ENCODE measurements at places on chromosomes 2 and 18.

DNA sequence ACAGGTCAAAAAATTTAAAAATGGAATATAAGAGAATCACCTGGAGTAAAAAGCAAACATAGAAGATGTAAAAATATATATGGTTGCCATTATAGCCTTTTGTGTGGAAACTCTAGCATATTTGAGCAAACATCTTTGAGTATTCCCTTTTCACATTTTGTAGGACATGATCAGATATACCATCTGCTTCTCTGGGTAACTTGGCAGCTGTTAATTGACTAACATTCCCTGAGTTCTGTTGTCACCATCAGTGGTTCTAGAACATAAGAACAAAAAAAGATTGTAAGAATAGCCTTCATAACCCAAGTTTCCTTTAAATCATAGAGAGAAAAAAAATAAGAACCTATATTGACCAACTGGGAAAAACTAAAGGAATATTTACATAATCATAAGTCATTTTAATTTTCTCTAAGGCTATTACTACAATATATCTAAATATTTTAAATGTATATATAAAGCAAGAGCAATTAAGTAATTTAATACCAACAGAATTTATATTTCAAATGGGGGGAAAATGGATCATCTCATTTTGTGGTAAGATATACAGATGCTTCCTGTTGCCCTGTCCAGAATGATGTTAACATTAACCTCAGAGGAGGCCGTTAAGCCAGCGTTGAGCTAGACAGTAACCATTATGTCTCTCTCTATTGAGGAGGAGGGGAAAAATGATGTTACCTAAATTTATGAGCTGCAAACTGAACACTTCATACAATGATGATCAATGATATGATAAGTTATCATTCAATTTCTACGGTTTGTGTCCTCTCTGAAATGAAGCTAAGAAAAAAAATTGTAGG, 9.8 kb upstream of the INO80D start:
- DNase-seq: no peak

- DNase-seq: no peak
Measured at GRCh38 chr2:71736986-71737385, 283.6 kb downstream of the DYSF start.

DNA sequence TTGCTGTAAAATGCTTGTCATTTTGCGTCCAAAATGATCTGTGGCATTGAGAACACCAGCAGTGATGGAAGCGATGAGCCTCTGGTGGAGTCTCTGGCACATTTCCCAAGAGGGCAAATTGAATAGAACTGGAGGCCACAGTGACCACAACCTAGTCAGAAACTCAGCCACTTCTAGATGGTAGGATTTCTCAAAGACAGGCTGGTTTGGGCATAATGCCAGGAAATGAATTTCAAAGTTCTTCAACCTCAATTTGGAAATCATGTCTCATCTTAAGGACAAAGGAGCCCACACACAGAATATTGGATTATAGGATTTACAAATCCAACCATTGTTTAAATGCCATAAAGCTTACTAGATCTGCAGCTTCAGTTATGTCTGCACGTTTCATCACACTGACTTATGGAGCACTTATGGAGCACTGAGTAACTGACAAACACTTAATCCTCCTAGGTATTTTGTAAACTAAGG, 132.1 kb downstream of the COL6A3 start:
- no peak for DNase-seq

- no peak for DNase-seq
Measured at GRCh38 chr2:11710632-11711353, 35.6 kb upstream of the LPIN1 start.

- DNase-seq: no peak
Measured at GRCh38 chr2:8244639-8245038, 437.2 kb upstream of the ID2 start.

- no peak for DNase-seq
Measured at GRCh38 chr2:162787616-162788015, 51.0 kb downstream of the KCNH7 start.

DNA sequence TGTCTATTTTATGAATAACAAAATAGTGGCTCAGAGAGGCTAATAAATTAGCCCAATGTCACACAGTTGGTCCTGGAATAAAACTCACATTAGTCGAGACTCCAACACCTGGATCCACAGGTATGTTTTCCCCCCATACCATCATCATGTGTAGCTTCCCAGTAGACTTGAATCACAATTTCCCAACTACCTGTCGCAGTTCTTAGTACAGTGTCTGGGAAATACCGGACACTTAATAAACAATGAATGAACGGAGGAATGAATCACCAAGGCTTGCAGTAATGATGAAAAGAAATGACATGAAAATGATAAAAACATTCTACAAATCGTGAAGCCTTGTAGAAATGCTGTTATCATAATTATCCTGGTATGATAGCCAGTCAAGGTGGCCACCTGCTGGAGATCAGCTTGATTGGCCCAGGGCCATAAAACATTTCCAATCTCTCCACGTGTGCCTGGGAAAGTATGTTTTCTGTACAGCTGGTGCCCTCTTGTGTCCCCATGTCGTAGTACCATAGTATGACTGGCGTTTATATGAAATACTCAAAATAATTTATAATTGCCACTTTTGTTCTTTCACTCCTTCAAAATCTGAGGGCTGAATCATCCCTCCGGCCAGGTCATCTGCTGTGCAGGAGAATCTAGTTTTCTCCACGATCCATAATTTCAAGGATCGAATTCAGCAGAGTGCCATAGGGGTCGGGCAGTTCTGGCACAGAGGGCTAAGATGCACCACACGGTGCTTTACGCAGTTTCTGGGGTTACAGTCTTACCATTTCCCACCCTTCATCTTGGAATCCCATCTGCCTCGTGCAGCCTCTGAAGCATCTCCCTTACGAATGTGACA, 95.4 kb downstream of the LAMA1 start:
- peak; percentile 27 for DNase-seq

DNA sequence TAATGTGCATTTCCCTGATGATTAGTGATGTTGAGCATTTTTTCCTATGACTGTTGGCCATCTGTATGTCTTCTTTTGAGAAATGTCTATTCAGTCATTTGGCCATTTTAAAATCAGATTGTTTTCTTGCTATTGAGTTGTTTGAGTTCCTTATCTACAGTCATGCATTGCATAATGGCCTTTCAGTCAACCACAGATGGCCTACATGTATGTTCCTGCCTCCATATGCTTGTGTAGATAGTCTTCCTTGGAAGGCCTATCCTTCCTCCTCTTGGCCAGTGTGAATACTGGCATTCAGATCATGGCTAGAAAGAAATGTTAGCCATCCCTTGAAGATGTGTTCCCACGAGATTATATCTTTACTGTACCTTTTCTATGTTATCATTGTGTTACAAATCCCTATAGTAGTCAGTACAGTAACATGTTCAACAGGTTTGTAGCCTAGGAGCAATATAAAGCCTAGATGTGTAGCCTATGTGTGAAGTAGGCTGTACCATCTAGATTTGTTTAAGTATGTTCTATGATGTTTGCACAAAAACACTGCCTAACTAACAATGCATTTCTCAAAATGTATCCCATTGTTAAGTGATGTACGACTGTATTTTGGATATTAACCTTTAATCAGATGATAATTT, 65.6 kb upstream of the CD302 start:
- no peak for DNase-seq

DNA sequence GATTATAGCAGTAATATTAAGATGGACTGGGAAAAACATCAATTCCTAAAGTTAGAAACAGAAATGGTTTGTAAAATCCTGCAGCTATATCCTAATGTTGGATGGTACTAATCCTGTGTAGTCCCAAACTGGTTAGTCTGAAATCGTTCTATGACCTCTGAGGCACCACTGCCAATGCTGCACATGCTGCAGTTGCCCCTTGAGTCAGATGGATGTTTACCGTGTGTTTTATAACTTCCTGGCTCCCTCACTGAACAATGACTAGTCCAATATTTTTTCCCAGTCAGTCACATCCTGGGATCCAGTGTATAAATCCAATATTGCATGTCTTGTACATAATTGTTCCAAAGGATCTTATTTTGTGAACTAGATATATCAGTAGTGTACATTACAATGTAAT, 226.7 kb upstream of the PKDCC start:
- no peak for DNase-seq

- no peak for DNase-seq
Measured at GRCh38 chr18:26901020-26901419, 35.5 kb upstream of the AQP4 start.

- no peak for DNase-seq
Measured at GRCh38 chr2:109269706-109270504, 140.9 kb downstream of the SH3RF3 start.

- DNase-seq: no peak
Measured at GRCh38 chr2:237556773-237557632, 9.4 kb upstream of the PRLH start.

GRCh38 chr2:119814216-119814615, 54.5 kb downstream of the PTPN4 start:
- no peak for DNase-seq

- no peak for DNase-seq
Measured at GRCh38 chr2:147386284-147386683, 458.5 kb upstream of the ACVR2A start.

DNA sequence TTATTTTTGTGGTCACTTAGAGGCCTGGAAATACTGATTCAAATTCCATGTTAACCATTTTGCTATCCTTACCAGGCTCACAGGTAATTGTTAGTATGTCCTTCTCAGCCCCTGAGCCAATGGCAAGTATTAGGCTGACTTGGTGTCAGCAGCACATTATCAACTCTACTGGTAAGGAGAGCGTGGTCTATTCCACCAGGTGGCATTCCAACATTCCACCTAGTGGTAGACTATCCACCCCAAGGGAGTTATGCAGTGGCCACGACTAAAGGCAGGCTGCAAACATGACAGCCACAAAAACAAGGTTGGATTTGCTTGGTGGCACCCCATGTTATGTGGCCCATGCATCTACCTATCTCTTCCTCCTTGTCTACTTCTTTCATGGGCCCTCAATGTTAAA, 31.8 kb upstream of the GCC2 start:
- DNase-seq: no peak

DNA sequence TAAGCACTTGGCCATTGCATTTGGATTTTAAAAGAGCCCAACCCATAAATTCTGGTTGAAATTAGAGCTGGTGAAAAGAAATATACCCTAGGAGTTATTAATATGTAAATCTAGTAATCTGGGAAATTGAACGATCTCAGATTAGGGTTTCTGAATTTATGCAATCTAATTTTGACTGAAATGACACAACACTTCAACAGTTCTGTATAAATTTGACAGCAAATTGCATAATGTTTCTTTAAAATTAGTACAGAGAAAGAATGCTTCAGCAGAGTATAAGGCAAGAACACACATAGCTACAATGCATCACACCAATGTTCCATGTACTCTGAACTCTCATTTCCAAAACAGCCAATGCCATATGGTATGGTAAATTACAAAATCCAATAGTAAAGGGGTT, 201.5 kb upstream of the ITGA4 start:
- no peak for DNase-seq

DNA sequence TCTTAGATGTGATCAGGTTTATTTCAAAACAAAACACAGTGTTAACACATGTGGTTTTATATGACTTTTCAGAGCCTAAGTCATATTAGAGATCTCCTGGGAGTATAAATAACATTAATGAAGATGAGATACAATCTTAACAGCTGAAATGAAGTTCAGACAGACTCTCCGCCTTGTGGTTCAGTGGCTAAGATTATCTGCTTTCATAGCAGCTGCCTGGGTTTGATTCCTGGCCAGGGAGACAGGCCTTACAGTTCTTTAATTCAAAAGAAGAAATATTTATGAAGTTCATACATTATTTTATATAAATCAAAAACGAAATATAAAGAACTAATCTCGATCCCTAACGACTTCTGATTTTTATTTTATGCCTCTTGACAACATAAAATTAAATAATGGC, 35.2 kb upstream of the TTC32 start:
- no peak for DNase-seq

GRCh38 chr2:225598426-225598825, 198.9 kb downstream of the NYAP2 start:
- DNase-seq: no peak

GRCh38 chr2:222288590-222289277, 10.1 kb downstream of the PAX3 start:
- no peak for DNase-seq

GRCh38 chr2:117941693-117942092, 72.2 kb downstream of the CCDC93 start:
- DNase-seq: no peak

DNA sequence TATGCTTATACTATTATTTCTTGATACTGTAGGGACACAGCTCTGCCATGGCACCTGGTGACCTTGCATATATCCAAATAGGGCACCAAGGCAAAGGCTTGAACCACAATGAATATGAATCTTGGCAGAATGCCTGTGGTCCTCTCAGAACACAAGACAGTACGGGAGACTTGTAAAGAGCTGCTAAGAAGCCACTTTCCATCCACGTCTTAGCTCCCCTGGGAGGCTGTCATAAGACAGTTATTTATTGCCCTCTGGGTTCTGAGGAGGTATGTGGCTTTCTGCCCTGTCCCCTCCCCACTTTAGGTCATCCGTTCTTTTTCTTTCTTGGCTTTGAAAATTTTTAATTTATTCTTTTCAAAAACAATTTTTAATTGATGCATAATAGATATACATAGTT, 29.8 kb upstream of the MRPL33 start:
- DNase-seq: no peak

DNA sequence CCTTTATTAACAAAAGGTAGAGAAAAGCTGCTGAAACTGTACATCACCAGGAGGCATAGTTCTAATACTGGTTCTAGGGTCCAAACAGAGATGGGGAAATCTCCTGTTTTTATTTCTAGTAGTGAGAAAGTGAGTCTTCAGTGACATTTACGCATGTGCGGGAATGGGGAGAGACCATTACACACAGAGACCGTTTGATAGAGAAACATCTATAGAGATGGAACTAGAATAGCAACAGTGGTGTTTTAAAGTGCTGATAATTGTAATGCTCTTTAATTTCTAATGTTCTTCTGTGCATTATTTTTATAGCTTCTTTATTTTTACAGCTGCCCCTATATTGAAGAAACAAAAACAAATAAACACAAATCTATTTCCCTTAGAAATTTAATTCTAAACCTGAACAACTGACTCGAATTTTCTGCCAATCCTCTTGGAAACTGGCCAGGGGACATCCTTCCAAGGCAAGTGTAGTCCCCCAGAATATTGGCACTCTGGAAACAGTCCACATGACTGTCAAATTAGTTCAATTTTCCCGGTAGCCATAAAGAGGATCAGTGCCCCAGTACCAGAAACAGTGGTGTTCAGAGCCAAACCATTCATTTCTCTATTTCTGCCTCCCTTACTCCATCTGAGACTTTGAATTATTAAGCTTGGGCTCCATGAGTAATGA, 260.9 kb downstream of the ICOS start:
- no peak for DNase-seq

GRCh38 chr2:183998041-183998796, 600.1 kb upstream of the ZNF804A start:
- DNase-seq: no peak

DNA sequence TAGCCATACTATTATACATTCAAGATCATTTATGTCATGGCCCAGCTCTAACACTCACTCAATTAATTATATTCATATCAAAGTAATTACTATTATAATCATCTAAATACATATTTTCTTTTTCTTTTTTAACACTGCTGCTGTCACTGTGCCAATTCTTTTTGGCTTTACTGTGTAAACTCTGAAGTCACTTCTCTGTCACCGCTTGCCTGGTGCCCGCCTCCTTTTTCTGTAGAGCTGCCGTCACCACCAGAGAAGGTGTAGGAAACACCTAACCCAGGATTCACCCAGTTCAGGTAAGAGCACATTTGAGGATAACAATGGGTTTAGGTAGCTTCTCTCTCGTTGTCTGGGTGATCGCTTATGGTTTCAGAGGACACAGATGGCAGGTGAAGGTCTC, 93.3 kb downstream of the AOX1 start:
- DNase-seq: no peak

Data from muscle of arm (tissue), 14 donors.